ENCODE measurements at places on chromosomes 3 and 15.

GRCh38 chr3:3847994-3848922 lies 49.0 kb downstream of the LRRN1 start:
- DNase-seq, result no peak

DNA sequence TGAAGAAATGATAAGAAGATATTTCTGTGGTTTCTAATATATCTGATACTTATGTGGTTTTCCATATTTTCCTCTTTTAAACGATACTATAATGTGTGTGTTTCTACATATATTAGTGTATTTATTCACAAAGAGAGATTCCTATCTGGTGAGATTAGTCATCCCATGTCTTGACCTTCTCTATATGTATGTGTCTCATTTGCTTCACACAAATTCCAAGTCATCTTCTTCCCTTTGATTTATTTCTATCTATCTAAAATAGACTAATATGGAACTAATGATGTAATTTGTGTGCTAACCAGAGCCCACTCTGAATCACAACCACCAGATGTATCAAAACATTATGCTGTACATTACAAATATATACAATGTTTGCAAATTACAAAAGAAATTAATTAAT lies 154.7 kb upstream of the KCNMB2 start:
- DNase-seq, result no peak

GRCh38 chr15:51117270-51117669 lies 22.6 kb upstream of the TNFAIP8L3 start:
- DNase-seq, result no peak

GRCh38 chr15:101174152-101174920 lies 77.5 kb downstream of the CHSY1 start:
- no peak for DNase-seq

DNA sequence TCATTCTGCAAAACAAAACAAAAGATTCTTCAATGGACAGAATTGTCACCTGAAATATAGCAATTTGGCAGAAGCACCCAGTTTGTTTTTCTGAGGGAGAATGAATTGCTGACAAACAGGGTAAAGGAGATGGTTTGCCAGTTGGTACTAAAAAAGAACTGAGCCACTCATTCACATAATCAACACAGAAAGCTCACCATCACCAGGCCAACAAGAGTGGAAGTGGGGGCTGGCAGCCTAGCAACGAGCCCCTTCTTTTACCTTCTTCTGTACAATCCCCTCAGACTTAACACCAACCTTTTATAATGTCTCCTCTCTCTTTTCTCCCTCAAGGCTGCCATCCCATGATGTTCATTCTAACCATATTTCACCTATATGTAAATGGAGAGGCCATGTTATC lies 5.9 kb downstream of the TOP2B start:
- no peak for DNase-seq

- no peak for DNase-seq
Observed at GRCh38 chr15:60801395-60801794, 322.5 kb upstream of the ICE2 start.

GRCh38 chr15:60120100-60120499 lies 116.0 kb downstream of the FOXB1 start:
- no peak for DNase-seq

- DNase-seq, result no peak
Observed at GRCh38 chr3:174253196-174253823, 605.8 kb upstream of the NAALADL2 start.

- no peak for DNase-seq
Observed at GRCh38 chr3:186526256-186526606, 17.9 kb downstream of the CRYGS start.

Data from stimulated activated CD4-positive, alpha-beta T cell treated with anti-CD3 and anti-CD28 coated beads, Interleukin-15, amount 100 ng/mL, for 1 hour (primary cell).